ENCODE measurements at places on chromosomes 3 and 15.

DNA sequence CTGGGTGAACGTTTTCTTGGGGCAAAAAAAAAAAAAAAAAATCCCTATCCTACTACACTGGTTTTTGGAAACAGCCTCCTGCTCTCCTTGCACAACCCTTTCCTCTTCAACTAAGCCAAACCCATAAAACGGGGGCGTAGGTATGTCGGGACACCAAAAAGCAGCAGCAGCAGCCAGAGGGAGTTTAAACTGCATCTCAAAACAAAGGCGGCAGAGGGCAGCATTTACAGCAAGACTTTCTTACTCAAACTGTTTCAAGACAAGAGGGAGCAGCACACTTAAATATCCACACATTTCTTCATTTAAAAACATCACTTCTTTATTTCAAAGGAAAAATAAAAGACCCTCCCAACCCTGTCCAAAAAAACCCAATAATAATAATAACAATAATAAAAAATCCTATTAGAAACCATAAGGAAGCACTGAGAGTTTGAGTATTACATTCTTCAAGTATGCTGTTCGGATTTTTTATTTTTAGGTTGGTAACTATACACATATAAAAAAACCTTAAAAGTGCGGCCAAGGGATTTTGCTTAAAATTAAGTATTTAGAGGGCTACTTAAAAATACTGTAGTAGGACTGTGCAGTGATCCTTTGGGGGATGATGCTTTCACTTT, 43.9 kb upstream of the PLXND1 start:
- no peak for DNase-seq

- DNase-seq: no peak
Measured at GRCh38 chr3:129398803-129399144, 29.7 kb downstream of the EFCAB12 start.

- DNase-seq: peak; percentile 27
Measured at GRCh38 chr3:84885199-84885882, 73.4 kb upstream of the CADM2 start.

DNA sequence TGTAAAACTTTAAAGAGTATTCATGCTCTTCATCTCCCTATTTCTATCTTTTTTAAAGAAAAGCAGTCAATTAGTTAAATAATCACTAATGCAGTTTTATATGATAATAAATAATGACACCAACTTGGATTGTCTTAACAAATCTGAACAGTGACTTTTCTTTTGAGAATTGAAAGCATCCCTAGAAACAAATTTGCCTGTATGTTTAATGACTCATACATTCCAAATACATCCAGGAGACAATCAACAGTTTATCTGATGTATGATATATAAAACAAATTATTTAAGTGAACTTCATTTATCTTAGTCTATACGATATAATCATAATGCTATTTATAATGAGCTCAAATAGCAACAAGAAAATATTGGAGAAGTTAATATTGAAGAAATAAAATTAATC, 78.0 kb downstream of the ALCAM start:
- no peak for DNase-seq

DNA sequence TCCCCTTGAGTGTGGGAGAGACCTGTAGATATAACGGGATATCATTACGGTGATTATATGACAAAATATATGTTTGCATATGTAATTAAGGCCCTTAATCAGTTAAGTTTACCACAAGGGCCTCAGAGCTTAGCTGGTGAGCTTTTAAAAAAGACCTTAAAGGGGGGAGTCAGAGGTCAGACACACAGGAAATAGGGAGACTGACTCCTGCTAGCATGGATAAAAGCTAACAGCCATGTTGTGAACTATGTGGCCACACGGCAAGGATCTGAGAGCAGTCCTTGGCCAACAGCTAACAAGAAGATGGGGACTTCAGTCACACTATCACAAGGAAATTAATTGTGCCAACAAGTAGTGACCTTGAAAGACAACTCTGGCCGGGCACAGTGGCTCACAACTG, 3.1 kb downstream of the STAG1 start:
- DNase-seq: no peak

- DNase-seq: no peak
Measured at GRCh38 chr3:30551266-30551665, 55.1 kb upstream of the TGFBR2 start.

All from NCI-H510A (cell line).